H1 (cell line): ENCODE measurements at places on chromosomes 12 and 14. TPM values are rescaled to one million over a fixed set of nuclear protein-coding genes. Genes with fewer than 3 reads are reported as not detected.

KRT83 gene
- total RNA-seq = not detected in 2 replicates

RNASE1 gene
- total RNA-seq = 2.2 and 3.0 TPM in 2 replicates

BIN2 gene
- total RNA-seq = not detected in 2 replicates

DGKA gene
- 18.0 and 21.3 TPM in 2 replicates for total RNA-seq

GYS2 gene
- not detected in 2 replicates for total RNA-seq

IFT81 gene
- 14.4 and 14.5 TPM in 2 replicates for total RNA-seq

LRFN5 gene
- 4.7 and 5.4 TPM in 2 replicates for total RNA-seq

OSBPL8 gene
- 78.7 and 81.1 TPM in 2 replicates for total RNA-seq

- H3K27ac ChIP-seq = no peak overlapping the region
- peak overlapping the region; percentile 72; the same call in 1 of the 2 replicates for H3K4me3 ChIP-seq
- H3K36me3 ChIP-seq = no peaks in the 10 kb centered on the region
- no peak for DNase-seq
- no peaks in the 10 kb centered on the region for H3K27me3 ChIP-seq
Measured at GRCh38 chr12:53232646-53233461, 845 bp upstream of the RARG start.

DNA sequence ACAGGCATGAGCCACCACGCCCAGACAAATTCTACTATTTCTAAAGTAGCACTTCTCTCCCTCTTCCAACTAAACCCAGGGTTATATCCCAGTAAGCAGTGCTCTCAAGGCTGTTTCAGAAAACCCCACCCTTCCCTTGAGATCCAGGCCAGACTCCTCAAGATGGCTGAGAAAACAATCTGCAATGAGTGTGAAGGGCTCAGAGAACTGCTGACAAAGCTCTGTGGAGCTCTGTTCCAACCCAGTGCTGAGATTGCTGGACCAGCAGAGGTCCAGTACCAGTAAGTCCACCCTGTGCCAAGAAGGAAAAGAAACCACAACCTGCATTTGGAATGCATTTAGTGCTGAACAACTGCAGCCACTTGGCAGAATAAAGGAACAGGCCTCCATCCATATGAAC is 3.7 kb upstream of the IFFO1 start:
- H3K4me1 ChIP-seq = peaks cover 5% of the 10 kb centered on the region
- H3K4me3 ChIP-seq = no peak overlapping the region
- no peaks in the 10 kb centered on the region for H3K27me3 ChIP-seq
- peaks cover 51% of the 10 kb centered on the region for H3K36me3 ChIP-seq

- no peaks in the 10 kb centered on the region; the same call in 1 of the 2 replicates for H3K4me1 ChIP-seq
- DNase-seq = no peak
- no peaks in the 10 kb centered on the region for H3K36me3 ChIP-seq
Measured at GRCh38 chr12:9115731-9116559, at the start of gene A2M. Gene A2M (minus strand): TSS chr12:9115919. CDS start chr12:9115849, 70 bp downstream.

DNA sequence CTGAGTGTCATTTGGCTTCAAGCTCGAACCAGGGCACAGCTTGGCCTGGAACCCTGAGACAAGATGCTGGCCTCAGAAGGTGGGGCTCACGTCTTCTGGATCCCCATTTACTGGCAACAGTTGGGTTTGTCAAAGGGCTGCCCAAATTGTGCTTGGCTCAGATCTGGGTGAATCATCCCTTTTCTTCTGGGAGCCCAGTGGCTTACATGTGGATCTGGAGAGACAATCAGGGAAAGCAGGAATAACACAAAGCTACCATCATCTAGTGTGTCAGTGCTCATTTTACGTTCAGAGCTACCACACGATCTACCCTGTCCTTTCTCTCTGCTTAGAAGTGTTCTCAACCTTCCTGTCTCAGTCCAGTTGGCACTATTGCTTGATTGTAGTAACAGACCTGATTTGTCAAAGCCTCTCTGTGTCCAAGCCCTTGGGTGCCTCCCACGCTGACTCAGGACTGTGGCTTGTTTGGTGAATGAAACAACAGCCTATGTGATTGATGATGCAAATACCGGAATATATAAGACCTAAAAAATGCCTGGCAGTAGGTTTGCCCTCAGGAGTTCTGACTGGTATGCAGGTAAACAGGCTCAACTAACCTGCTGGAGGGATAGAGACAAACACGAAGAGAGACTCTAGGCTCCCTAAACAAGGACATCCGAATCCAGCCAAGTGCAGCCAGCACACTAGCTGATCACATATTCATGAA is 974.3 kb downstream of the VRK1 start:
- no peak for DNase-seq
- H3K36me3 ChIP-seq = no peaks in the 10 kb centered on the region
- no peaks in the 10 kb centered on the region for H3K4me1 ChIP-seq
- no peaks in the 10 kb centered on the region for H3K27me3 ChIP-seq

DNA sequence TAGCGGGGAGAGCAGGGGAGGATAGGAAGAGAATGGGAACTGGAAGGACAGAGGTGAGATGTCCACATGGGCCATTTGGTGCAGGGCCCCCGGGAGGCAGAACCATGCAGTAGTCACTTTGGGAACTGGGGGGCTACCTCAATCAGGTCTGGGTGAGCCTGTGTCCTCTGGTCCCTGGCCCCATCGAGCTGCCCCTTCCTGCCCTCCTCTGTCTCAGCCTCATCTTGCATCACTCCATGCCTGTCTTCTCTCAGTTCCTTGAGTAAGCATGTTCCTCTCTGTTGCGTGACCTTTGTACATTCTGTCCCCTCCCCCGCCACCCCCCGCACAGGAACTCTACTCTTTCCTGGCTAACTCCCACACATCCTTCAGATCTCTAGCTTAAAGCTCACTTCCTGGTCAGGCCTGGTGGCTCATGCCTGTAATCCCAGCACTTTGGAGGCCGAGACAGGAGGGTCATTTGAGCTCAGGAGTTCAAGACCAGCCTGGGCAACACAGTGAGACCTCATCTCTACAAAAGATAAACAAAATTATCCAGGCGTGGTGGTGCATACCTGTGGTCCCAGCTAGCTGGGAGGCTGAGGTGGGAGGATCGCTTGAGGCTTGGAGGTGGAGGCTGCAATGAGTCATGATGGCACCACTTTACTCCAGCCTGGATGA is 23.2 kb downstream of the FOS start:
- no peaks in the 10 kb centered on the region for H3K4me1 ChIP-seq
- DNase-seq = no peak
- H3K27ac ChIP-seq = no peak overlapping the region
- no peaks in the 10 kb centered on the region for H3K27me3 ChIP-seq
- H3K36me3 ChIP-seq = no peaks in the 10 kb centered on the region

DNA sequence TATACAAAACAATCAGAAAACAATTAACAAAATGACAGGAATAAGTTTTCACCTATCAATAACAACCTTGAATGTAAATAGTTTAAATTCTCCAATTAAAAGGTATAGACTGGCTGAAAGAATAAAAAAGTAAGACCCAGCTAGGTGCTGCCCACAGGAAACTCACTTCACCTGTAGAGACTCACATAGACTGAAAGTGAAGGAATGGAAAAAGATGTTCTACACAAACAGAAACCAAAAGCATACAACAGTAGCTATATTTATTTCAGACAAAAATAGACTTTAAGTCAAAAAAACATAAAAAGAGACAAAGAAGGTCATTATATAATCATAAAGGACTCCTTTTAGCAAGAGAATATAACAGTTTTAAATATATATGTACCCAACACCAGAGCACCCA is 152.4 kb upstream of the PWP1 start:
- DNase-seq = no peak
- H3K4me3 ChIP-seq = no peak overlapping the region
- no peaks in the 10 kb centered on the region for H3K36me3 ChIP-seq
- H3K27me3 ChIP-seq = no peaks in the 10 kb centered on the region
- no peak overlapping the region for H3K27ac ChIP-seq
- no peaks in the 10 kb centered on the region for H3K4me1 ChIP-seq

GRCh38 chr12:101604132-101604531 is 9.4 kb downstream of the MYBPC1 start:
- no peak for DNase-seq
- no peak overlapping the region for H3K27ac ChIP-seq
- H3K36me3 ChIP-seq = no peaks in the 10 kb centered on the region

DNA sequence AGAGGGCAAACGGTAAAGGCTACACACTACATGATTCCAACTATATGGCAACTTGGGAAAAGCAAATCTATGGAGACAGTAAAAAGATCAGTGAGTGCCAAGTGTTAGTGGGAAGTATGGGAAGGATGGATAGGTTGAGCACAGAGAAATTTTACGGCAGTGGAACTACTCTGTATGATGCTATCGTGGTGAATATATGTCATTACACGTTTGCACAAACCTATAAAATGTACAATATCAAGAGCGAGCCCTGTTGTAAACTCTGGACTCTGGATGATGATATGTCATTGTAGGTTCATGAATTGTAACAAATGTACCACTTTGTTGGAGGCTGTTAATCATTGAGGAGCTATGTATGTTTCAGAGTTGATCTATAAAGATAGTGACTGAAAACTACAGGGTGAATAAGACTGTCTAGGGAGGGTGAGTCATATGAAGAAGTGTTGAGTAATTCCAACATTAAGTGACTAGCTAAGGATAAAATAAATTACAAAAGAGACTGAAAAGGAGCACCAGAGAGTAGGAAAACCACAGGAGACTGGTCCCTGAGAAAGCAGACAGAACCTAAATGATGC is 349.2 kb upstream of the LMO3 start:
- no peak overlapping the region for H3K27ac ChIP-seq
- H3K27me3 ChIP-seq = no peaks in the 10 kb centered on the region
- H3K36me3 ChIP-seq = no peaks in the 10 kb centered on the region
- H3K4me3 ChIP-seq = no peak overlapping the region

GRCh38 chr14:77031759-77032490 is 3.4 kb upstream of the IRF2BPL start:
- H3K27me3 ChIP-seq = no peaks in the 10 kb centered on the region
- H3K4me3 ChIP-seq = no peak overlapping the region
- no peak for DNase-seq
- peaks cover 31% of the 10 kb centered on the region for H3K4me1 ChIP-seq

- peaks cover 1% of the 10 kb centered on the region; the same call in 1 of the 2 replicates for H3K4me1 ChIP-seq
- no peaks in the 10 kb centered on the region for H3K27me3 ChIP-seq
- no peak within 1 kb of the TSS for H3K4me3 ChIP-seq
- no peaks in the 10 kb centered on the region for H3K36me3 ChIP-seq
Measured at GRCh38 chr14:94110552-94111181, at the start of gene IFI27. Gene IFI27 (plus strand): TSS chr14:94110736.

DNA sequence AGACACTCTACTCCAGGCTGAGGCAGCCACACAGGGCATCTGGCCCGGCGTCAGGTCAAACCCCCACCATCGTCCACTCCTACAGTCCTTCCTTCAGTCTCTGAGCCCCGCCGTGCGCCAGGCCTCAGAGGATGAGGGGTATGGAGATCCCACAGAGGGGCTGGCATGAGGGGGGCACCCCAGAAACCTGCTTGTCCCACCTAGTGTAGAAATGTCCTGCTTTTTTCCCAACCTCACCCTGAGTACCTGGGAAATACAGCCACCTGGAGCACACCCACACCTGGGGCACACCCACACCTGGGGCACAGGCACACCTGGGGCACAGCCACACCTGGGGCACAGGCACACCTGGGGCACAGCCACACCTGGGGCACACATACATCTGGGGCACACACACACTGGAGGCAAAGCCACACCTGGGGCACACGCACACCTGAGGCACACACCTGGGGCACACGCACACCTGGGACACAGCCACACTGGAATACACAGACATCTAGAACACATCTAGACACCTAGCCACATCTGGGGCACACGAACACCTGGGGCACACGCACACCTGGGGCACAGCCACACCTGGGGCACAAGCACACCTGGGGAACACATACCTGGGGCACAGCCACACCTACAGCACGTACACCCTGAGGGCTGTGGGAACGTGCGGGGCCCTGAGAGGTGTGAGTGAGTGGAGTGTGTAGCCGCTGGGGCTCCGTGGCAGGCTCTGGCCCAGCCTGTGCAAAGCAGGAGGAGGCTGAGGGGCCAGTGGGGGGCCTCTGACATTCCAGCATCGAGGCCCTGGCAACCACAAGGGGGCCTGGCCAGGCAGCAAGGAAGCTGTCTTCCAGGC is 18.4 kb downstream of the AKT1 start:
- H3K4me1 ChIP-seq = no peaks in the 10 kb centered on the region
- H3K27me3 ChIP-seq = no peaks in the 10 kb centered on the region
- no peak overlapping the region for H3K27ac ChIP-seq
- no peaks in the 10 kb centered on the region; the same call in 1 of the 2 replicates for H3K36me3 ChIP-seq
- peak; percentile 62 for DNase-seq

DNA sequence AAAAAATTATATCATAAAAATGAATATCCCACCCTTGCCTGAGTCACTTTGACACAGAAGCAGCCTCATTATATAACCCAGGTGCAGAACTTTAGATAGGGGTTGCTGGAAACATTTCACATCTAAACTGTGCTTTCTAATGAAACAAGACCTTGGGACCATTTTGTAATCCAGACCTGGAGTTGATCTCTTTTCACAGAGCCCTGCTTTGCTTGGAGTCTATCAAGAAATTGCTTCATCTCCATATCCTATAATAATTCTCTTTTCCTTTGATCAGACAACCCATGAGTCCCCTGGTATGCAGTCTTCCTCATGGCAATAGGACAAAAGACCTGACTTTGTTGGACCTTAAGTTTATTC is 76.3 kb downstream of the HSD17B6 start:
- H3K36me3 ChIP-seq = no peaks in the 10 kb centered on the region
- H3K27me3 ChIP-seq = no peaks in the 10 kb centered on the region
- no peak overlapping the region for H3K4me3 ChIP-seq
- DNase-seq = no peak
- H3K4me1 ChIP-seq = no peaks in the 10 kb centered on the region

DNA sequence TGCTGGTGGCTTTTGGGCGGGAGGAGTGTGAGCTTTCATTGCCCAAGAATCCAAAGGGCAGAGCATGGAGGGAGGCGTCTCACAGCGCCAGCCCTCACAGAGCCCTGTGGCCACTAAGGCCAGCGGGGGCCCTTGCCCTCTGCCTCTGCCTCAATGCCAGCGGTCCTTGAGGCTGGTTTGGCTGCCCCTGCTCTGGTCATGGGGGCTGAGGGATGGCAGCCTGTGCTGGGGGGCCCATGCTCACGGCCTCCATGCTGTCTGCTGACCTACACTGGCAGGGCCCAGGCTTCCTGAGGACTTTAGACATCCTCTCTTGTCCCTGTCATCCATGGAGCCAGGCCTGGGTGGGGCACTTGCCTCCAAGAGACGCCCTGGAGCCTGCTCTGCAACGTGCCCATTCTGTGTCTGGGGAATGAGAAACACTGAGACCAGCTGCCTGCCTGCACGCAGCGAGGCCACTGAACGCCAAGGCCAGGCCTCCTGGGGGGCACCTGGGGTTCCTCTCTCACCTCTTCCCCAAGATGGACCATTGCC is 143.4 kb downstream of the KIF26A start:
- H3K27me3 ChIP-seq = no peaks in the 10 kb centered on the region
- peak; percentile 29 for DNase-seq
- H3K27ac ChIP-seq = no peak overlapping the region

DNA sequence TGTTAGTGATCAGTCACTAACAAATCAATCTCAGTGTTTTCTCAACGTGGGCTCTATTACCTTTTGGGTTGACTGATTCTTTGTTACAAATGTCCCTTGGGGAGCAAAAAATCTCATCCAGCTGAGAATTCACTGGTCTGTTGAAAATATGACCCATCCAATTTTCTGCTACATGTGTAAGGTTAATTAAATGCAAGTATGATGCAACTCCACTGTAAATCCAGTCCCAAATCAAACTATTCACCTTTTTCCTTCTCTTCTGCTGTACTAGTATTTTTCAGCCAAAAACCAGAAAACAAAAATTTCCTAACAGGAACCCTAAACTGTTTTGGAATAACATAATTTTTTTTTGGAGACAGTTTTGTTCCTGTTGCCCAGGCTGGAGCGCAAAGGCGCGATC is 2.2 kb downstream of the ERH start:
- no peaks in the 10 kb centered on the region for H3K4me1 ChIP-seq
- H3K36me3 ChIP-seq = peaks cover 45% of the 10 kb centered on the region
- H3K27me3 ChIP-seq = no peaks in the 10 kb centered on the region
- H3K27ac ChIP-seq = no peak overlapping the region
- DNase-seq = no peak
